H9 (cell line): ENCODE measurements at places on chromosomes 3 and 15.

DNA sequence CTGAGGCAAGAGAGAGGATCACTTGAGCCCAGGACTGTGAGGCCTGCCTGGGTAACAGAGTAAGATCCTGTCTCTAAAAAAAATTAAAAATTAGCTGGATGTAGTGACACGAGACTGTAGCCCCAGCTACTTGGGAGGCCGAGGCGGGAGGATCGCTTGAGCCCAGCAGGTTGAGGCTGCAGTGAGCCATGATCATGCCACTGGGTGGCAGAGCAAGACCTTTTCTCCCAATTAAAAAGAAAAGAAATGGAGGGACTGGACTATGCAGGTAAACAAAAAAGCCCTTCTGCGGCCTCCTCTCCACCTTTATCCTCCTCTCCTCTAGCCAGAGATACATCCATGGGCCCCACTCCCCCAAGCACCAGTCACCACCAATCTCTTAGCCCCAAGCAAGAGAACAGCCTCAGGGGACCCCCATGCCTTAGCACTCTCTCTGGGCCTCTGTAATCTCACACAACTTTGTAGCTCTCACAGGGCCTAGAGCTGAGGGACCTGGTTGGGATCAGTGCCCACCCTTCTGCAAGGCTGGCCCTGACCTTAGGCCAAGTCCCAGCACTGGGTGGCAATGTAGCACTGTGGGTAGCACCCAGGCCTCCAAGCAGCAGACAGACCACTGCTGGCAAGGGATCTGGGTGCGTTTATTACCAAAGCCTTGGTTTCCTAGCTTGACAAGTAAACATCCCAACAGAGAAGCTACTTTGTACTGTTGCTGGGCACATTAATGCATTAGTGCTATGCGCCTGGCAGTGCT is 43.4 kb downstream of the FAM174B start:
- no peak for DNase-seq

DNA sequence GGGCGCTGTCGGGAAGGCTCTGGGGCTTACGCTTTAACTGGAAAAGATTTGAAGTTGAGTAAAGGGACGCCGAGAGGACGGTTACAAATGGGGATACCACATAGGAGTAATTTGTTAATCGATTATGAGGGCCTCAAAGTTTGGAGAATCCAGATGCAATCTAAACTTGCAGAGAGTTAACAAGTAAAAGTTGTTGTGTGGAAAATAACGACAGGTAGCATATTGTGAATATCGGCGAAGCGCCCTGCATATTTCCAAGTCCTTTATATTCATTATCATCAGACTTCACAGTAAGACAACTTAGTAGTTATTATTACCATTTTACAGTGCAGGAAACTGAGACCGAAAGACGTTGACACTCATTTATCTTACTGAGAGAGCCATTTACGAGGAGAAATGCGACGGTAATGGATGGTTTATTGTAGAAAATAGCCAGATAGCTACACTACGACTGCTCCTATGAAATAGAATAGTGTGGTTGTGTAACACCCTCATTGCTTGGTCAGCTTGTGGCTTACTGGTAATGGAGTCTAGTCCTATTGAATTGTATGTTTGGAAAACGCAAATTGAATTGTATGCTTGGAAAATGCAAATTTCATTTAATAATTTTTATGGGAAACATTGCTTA is 700 bp downstream of the MKRN2 start:
- DNase-seq = no peak

- DNase-seq = peak; percentile 20
Observed at GRCh38 chr15:70212286-70212962, 114.7 kb upstream of the TLE3 start.

GRCh38 chr15:64895285-64896065 is 16.2 kb upstream of the ANKDD1A start:
- DNase-seq = no peak

GRCh38 chr3:73432023-73432705 is 192.6 kb downstream of the PDZRN3 start:
- no peak for DNase-seq

- DNase-seq = no peak
Observed at GRCh38 chr3:25235031-25235430, 193.0 kb upstream of the RARB start.
